T-cell (primary cell): ENCODE measurements at places on chromosomes 3 and 15. TPM values are rescaled to one million over a fixed set of nuclear protein-coding genes. Genes with fewer than 3 reads are reported as not detected.

GRCh38 chr15:87942316-87942715 lies 314.2 kb downstream of the NTRK3 start:
- DNase-seq: no peak

DNA sequence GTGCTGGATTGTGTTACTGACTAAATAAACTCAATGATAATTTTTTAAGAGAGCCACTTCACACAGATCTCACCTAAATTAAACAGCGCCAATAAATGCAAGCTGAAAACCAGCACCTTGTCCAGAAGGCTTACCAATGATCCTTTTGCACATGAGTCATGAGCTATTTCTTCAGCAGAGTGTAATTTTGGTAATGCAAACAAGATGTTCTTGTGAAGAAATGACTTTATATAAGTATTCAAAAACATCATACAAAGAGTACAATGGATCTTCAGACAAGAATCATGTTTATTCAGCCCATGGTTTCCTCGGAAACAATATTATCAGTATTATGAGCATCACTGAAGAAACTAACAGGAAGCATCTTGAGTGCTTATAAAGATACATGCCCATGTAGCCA lies 263.8 kb upstream of the UBE2E2 start:
- no peak for DNase-seq

- peak; percentile 47 for DNase-seq
Observed at GRCh38 chr15:90059208-90059985, 42.9 kb downstream of the IDH2 start.

DNA sequence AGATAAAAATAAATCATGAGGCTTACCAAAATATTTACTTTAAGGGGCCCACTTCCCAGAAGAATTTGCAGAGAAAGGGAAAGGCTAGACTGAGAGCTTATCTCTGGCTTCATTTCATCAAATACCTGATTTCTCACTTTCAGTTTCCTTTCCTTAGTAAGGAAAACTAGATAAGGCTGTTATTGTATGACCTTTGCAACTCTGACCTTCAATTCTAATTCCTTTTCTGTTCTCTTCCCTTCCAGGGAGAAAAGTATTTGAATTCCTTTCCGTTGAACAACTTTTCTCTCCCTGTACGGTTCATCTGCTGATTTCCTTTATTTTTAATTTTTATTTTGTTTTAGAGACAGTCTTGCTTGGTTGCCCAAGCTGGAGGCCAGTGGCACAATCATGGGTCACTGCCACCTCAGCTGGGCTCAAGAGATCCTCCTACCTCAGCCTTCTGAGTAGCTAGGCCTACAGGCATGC lies 7.1 kb upstream of the PXK start:
- no peak for DNase-seq

- DNase-seq: no peak
Observed at GRCh38 chr3:164479978-164480377, 598.3 kb downstream of the SI start.

- no peak for DNase-seq
Observed at GRCh38 chr3:15974647-15975046, 176.9 kb upstream of the ANKRD28 start.

DNA sequence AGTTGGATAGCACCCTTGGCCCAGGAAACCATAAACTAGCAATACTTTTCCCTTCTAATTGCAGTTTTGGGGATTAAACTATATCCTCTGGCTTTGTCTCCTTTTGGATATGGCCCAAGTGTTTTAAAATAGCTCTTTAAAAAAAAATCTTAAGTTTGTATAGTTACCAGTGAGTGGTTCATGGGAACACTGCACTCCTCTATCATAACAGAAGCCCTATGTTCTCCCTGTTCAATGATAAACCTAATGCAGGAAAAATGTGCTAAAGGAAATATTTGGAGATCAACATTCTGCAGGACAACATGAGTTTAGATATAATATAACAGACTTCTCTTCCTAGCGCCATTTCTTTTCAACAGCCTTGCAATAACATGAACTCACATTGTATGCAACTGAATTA lies 13.1 kb downstream of the MRPL47 start:
- DNase-seq: no peak

GRCh38 chr3:184277366-184277765 lies 1.5 kb downstream of the ECE2 start:
- no peak for DNase-seq

The CELF6 gene
- total RNA-seq: 3.0 TPM
